ACHN (cell line): ENCODE measurements at places on chromosomes 7 and 10.
A peak's percentile ranks its signal among the peaks of the same experiment; 100 is the strongest.

- DNase-seq, result peak; percentile 53
Observed at GRCh38 chr10:111756217-111757061, 427.1 kb downstream of the GPAM start.

- DNase-seq, result no peak
Observed at GRCh38 chr7:139791316-139791715, 13.5 kb upstream of the HIPK2 start.

- DNase-seq, result no peak
Observed at GRCh38 chr7:115009736-115010440, 88.0 kb downstream of the MDFIC start.

GRCh38 chr10:15472008-15472407, 100.9 kb upstream of the FAM171A1 start:
- DNase-seq, result no peak

GRCh38 chr7:111527545-111527944, 34.7 kb downstream of the IMMP2L start:
- no peak for DNase-seq

DNA sequence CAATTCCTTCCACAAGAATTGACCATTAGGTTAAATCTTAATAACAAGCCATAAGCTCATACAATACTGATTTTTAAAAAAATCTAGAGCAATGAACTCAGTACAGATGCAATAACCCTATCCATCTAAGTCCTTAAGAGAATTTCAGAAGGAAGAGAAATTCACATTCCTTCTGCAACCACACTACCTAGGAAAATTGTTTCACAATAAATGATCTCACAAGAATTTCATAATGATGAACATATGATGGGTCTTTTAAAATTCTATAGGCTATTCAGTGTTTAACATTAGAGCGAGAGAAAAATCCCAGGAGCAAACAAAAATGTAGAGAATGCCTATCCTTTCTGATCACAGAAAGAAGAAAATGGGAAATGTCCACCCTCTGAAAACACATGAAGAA, 70.0 kb upstream of the MAGI2 start:
- DNase-seq, result no peak

DNA sequence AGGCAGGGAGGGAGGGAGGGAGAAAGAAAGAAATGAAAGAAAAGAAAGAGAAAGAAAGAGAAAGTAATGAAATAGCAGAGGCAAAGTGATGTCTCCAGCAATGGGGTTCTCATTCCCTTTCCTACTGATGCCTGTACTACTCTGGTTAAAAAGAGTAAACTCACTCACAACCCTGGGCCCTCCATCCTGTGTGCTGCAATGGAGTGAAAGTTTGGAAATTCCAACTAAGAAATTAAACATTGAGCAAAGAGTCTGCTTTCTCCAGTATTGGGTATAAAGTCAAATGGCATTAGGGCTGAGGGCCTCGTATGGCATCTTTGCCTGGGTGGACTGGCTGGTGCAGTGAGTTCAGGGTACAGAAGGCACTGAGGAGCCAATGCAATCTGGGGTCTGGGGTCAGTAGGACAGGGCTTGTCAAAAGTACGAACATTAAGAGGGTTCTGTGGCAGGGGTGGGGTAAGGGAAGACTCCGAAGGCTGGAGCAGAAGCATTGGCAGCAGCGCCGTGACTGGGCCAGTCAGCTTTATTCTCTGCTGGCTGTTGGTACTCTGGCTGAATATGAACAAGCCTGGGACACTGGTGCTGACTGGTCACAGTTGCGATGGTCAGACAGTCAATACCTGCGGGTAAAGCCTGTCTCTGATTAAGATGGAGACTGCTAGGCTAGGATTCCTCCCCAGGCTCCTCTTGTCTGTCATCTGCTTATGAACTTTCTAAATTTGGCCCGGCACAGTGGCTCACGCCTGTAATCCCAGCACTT, 24.1 kb upstream of the TNS3 start:
- no peak for DNase-seq

DNA sequence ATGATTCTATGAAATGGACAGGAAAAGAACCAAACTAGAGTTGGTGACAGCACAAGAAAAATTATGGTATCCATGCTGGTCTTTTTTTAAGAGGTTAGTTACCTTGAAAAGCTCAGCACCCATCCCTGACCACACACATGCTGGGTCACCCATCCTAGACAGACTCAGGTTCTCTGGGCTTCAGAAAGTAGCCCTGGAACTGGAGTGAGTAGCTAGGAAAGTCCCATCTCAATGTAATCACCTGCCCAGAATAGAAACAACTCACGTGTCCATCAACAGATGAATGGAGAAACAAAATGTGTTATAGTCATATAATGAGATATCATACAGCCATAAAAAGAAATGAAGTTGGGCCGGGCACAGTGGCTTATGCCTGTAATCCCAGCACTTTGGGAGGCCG, 37.0 kb downstream of the GSDME start:
- DNase-seq, result no peak

DNA sequence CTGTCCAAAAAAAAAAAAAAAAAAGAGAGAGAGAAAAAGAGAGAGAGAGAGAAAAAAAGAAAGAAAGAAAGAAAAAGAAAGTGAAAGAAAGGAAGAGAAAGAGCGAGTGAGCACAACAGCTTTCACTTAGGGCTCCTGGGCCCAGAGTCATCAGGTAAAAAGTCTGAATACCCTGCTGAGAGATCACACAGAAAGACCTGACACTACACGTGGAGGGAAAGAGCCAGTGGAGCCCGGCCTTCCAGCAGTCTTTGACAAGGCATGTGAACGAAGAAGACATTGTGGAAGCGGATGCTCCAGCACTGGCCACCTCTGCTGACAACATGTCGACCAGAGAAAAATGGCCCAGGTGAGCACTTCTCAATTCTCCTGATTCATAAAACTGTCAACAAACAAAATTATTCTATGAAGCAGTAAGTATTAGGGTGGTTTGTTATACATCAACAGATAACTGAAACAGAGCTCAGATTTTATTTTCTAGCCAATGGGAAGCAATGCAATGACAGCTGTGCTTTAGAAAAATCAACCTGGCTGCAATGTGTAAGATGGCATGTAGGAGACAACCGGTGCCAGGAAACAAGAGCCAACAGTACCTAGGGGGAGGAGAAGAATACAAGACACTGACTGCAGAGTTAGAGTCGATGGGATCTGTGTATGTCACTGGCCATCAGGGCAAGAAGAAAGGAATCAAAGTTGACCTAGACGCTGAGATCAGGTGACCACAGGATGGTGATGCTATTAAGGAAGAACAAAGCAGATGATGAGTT, 4.4 kb downstream of the RNF216 start:
- DNase-seq, result no peak

GRCh38 chr10:97174941-97175340, 10.8 kb downstream of the SLIT1 start:
- DNase-seq, result no peak

DNA sequence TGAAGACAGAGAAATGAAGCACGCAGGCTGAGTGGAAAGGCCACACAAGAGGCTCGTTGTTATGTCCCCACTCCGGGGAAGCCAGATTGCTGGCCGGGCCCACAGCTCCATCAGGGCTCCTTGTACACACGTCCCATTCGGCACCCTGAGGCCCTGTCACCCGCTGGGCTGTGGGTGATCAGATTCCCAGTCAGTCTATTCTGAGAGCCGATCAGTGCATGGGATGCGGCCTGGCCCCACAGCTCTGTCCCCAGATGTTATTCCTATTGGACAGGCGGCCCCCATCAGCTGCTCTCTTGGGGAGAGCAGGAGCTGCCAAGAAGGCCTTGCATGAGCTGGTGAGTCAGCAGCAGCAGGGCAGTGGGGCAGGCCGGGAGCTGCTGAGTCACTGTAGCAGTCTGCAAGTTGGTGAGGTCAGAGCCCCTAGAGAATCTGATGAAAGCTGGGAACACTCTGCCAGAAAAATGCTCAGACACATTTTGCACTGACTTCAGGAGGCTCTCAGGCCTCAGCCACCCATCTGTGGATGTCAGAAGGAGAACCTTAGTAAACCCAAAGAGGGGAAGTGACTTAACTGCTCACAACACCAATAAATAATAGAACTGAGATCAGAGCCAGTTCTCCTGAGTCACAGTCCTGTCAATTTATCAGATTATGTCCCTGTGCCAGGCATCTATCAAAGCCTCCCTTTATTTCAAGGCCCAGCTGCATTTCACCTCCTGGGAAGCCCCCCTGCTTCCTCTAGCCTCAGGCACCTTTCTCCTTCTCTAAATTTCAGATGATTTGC, 9.4 kb upstream of the PSAP start:
- peak; percentile 99 for DNase-seq

GRCh38 chr10:126397640-126398382, 9.5 kb upstream of the ADAM12 start:
- DNase-seq, result peak; percentile 99

DNA sequence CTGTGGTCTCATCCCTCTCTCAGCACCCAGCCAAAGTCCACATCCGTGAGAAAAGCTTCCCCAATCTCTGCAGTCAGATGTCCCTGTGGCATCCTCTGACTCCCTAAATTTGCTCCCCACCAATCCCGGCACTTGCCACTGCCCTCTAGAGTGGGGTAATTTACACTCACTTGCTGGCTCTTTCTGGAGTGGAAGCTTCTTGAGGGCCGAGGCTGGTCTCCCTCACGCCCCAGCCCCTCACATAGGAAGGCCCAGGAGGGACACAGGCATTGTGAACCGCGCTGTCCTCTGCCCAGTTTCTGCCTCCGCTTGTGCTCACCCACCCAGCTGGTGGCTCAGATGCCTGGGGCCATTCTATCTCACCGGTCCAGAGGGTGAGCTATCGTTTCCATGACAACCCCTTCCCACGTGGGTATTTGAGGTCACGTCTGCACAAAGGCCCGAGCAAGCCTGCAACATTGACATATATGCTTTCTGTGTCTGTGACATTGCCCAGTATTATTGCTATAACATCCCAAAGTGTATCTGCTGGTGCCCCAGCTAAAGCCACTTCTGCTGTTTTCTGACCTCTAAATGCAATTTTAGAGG, 97.3 kb upstream of the CTBP2 start:
- DNase-seq, result no peak

DNA sequence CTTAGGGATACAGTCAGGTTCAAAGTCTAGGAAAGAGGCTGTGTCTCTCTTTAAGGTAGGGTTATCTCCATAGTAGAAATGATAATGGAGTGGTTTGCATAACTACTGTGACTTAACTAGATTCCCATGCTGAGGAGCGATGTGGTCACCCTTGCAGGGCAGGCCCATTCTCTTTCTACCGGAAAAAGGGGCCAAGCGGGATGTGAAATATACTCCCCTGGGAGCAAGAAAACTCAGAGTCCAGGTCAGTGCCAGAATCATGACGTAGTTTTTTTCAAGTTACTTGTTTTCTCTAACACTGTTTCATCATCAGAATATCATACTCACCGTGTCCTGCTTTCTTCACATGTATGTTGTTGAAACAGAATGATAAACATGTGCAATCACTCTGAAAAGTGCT, 649.0 kb upstream of the ANKRD30A start:
- no peak for DNase-seq

DNA sequence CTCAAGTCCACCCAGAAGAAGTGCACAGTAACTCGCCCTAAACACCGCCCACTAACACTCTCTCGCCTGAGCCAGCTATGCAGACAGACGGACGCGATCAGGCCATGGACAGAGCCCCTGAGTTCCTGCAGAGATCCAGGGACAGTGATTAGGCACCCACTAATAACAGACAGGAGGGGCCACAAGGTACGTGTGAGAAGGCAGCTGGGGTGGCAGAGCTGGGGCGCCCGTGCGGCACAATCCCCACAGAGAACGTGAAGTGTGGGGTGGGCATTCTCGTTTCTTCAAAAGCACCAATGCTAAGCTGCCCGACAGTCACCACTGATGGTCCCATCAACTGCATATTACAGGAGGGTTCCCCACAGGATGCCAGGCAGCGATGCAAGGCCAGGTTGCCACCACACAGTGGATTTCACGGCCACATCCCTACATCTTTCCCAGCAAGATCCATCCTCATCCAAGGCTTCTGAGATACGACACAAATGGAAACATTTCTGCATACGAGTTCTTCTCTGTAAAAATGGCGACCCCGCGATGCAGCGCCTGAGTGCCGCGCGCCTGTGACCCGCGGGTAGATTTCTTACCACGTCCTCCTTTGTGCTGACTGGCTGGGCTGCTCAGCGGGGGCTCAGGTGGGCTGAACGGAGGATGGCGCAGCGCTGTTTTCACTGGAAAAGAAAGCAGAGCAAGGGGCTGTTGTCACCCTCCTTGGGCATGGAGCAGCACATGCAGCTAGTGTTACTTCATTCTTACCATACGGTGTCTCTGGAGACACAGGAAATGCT, 237.5 kb downstream of the TNS3 start:
- DNase-seq, result no peak

- DNase-seq, result peak; percentile 100
Observed at GRCh38 chr7:80942261-80943041, 23.6 kb upstream of the SEMA3C start.

- DNase-seq, result no peak
Observed at GRCh38 chr7:112789453-112789816, 758 bp downstream of the TMEM168 start.

- DNase-seq, result peak; percentile 32
Observed at GRCh38 chr7:99525713-99526440, 21.4 kb downstream of the ZKSCAN5 start.

DNA sequence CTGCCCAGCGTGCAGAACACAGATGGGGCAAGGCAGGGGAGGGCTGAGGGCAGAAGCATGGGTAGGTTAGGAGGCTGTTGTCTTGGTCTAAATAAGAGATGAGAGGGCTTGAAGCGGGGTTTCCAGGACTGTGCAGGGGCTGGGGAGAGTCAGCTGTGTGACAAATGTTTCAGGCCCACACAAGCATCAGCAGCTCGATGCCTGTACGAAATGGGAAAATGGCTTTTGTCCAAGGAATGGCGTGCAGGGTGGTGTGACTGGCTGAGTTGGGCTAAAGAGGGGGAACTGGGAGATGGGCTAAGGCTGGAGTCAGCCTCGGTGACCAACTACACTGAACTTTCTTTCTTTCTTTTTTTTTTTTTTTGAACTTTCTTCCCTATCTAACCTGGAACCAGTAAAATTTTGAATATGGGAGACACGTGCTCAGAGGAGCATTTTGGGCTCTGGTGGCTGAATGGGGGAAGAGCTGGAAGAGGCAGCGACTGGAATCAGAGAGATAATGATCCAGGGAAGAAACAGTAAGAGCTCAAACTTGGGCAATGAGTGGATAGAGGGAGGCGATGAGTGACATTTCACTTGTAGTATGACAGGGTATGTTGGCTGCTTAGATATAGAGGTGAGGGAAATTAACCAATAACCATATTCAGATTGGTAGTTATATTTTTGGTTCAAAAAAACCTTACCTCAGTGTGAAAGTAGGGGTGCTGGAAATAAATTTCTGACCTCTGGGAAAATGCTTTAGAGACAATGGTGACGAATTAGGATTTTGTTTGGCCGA, 10.2 kb upstream of the EPHA1 start:
- no peak for DNase-seq

GRCh38 chr10:78081292-78081691, 47.6 kb downstream of the RPS24 start:
- no peak for DNase-seq

GRCh38 chr7:152072421-152072820, 46.9 kb downstream of the GALNT11 start:
- no peak for DNase-seq

DNA sequence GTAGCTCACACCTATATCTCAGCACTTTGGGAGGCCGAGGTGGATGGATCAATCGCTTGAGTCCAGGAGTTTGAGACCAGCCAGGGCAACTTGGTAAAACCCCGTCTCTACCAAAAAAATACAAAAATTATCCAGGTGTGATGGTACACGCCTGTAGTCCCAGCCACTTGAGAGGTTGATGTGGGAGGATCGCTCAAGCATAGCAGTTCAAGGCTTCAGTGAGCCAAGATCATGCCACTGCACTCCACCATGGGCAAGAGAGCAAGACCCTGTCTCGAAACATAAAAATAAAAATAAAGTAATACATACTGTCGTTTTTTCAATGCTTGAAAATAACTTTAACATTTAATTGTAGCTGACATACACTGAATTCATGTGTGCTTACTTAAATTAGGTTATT, 57.3 kb downstream of the REEP3 start:
- DNase-seq, result no peak
